Skin of body (tissue), 3 donors: ENCODE measurements at places on chromosomes 16 and 17. TPM values are rescaled to one million over a fixed set of nuclear protein-coding genes. Genes with fewer than 3 reads are reported as not detected.
A peak's percentile ranks its signal among the peaks of the same experiment; 100 is the strongest.

DNA sequence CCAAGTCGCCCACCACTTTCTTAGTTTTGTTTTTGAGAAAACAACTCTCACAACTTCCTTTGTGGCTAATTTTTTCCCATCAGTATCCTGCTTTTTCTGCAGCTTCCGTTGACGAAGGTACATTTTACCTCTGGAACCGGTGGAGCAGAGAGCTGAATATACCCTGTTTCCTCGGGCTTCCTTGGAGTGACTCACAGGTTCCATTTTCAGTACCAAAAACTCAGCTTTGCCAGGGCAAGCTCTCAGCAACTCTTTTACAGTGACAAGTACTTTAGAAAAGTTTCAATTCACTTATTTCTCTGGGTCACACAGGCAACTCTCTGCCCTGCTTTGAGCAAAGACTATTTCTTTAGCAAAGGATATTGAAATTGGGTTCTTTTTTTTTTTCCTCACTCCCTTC, 318.9 kb downstream of the SNX29 start:
- DNase-seq = no peak

- no peak for DNase-seq
Observed at GRCh38 chr17:7281953-7282751, 634 bp downstream of the SLC2A4 start.

DNA sequence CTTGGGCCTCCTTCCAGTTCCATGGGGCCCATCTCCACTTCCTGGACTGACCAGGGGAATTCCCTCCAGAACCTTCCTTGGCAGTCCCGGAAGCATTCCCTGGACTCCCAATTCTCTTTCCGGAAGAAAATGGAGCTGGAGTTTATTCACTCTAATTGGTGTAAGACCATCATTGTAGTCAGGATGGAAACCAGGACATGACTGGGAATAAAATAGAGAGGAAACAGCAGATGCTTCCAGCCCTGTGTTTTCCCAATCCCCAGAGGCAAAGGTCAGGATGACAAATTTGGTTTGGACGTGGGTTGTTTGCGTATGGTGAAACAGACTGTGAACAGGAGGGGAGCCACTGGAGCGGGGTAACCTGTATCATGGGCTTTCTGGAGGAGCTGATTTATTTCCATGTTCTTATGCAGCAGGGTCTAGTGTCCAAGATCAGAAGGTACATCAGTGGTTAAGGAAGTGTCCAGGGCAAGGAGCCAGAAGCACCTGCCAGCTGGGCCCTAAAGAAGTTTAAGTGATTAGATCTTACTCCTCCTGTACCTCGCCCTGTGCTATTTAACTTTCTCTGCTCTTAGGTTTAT, 8.5 kb upstream of the LONP2 start:
- no peak for DNase-seq

GRCh38 chr16:4283939-4284338, 11.1 kb upstream of the TFAP4 start:
- no peak for DNase-seq

DNA sequence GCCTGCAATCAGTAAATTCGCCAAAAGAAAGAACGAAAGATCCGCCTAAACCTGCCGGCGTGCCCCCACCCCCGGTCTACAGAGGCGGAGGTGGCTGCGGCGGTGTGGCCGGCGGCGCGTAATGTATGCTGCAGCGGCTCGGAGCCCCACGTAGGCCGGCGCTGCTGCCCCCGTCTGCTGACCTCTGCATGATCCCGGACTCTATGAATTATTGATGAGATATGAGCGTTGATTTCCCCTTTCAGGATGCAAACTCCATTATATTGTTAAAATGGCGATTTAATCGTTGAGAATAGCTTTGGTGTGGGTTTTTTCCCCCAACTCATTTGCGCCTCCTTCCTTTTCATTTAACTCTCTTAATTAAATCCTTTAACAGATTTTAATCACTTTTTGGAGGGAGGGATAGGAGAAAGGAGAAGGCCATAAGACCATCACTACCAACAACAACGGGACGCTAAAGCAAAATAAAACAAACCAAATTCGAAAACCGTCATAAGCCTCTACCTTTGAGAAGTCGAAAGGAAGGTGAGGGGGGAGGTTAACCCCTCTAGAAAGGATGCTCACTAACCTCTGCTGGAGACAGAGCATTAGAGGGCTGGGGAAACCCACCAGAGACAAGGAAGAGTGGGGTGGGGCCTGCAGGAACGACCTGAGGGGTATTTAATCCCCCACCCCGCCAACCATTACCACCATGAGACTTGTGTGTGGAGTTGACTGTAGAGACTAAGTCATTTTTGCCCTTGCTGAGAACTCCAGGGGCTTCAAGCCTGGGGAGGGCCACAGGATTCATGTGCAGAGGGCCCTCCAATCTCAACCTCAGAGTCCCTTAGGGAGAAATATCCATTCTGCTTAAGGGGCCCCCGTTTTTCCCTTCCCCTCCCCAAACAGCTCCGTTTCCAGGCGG, 3.4 kb downstream of the HOXB3 start:
- no peak for DNase-seq

- no peak for DNase-seq
Observed at GRCh38 chr17:30422171-30422570, 43.4 kb downstream of the CPD start.

DNA sequence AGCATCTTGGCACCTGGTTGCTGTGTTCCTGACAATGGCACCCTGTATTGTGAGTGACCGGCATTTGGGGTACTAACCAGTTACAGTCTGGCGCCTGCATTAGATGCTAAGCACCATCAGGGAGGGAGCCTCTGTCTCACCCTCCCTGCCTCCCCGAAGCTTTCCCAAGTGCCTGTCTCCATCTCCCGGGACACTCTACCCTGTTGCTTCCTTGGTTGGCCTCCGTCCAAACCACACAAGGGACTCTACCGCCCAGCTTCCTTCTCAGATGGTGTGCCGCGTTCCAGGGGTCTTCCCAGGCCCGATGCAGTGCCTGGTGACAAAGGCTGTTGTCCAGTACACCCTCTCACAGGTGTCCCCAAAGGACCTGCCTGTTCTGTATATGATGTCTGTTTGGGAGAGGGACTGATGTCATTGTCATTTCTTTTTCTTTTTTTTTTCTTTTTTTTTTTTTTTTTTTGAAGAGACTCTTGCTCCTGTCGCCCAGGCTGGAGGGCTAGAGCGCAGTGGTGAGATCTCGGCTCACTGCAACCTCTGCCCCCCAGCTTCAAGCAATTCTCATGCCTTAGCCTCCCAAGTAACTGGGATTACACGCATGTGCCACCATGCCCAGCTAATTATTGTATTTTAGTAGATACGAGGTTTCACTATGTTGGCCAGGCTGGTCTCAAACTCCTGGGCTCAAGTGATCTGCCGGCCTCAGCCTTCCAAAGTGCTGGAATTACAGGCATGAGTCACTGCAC, 6.7 kb downstream of the SNN start:
- DNase-seq = no peak

GRCh38 chr17:81049372-81049911, 14.5 kb downstream of the BAIAP2 start:
- no peak for DNase-seq

- DNase-seq = no peak
Observed at GRCh38 chr17:49555495-49556222, 20.0 kb upstream of the NXPH3 start.

- no peak for DNase-seq
Observed at GRCh38 chr17:76986365-76986764, 118.2 kb downstream of the MGAT5B start.

DNA sequence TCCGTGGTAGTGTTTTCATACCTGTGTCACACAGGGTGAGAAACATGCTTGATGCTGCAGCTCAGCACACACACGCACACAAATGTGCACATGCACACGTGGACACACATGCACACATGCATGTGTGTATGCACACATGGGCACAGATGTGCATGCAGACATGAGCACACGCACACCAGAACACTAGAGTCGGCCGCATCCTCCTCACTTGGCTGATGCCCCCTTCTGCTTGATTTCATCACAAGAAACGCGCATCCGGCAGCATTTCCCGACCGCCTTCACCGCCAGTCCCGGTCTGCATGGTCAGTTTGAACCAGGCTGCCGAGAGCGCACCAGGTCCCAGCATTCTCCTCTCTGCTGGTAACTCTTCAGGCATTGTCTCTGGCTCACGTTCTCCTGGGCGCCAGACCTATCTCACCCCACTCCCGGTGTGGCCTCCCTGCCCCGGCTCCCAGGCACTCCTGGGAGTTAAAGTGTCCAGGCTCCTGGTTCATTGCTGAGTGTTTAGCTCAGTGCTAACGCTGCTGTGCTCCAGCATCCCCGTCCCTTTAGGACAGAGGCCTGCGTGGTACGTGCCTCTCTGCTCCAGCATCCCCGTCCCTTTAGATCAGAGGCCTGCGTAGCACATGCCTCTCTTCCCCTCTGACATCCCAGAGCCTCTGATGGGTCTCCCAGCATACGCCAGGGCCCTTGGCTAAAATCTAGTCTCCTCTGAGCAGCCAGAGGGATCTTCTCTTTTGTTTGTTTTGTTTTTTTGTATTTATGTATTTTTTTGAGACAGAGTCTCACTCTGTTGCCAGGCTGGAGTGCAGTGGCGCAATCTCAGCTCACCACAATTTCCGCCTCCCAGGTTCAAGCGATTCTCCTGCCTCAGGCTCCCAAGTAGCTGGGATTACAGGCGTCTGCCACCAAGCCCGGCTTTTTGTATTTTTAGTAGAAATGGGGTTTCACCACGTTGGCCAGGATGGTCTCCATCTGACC, 16.0 kb downstream of the BAIAP2 start:
- DNase-seq = no peak

DNA sequence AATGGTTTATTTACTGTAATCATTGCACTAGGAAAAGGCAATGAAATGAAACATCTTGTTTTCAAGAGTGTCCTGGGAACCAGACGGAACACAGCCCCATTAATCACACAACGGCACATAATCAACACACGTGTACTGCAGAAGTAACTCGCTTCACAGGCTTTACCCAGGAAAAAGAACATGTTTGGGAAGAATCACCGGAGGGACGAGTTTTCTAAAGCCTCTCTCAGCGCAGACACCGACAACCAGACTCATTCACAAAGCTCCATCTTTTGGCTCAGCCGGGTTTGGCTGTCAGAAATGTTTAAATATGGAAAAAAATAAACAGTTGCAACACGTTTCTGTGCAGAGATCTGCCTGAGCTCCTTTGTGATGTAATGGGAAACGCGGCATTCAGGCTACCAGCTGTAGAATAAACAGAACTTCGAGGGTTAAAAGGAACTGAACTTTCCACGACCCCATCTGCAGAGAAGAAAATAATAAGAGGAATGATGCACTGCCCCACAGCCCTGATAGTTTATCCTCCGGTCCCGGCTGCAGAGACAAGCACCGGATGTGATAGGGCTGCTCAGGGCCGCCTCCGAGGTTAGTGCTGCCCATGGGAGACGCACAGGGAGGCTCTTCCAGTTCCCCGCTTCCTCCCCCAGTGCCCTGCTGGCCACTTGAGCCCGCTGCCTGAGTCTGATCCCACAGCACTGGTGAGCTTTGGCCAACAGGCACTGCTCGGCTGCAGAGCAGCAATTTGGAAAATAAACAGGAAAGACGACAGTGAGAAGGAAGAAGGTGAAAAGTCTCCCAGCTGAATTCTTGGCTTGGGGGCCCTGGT, 119.8 kb downstream of the HIC1 start:
- peak; percentile 97 for DNase-seq

GRCh38 chr17:72219137-72219823, 98.5 kb downstream of the SOX9 start:
- no peak for DNase-seq

DNA sequence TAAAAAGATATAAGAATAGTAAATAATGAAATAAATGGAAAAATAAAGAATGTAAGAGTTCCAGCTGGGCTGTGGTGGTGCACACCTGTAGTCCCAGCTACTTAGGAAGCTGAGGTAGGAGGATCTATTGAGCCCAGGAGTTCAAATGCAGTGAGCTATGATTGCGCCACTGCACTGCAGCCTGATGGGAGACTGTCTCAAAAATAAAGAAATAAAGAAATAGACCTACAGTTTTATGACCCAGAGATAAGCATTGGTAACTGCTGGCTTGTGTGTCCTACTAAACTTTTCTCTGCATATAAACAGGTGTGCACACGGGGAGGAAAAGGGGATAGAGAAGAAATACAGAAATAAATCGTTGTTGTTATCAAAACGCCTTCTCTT, 7.8 kb upstream of the PDP2 start:
- no peak for DNase-seq

- no peak for DNase-seq
Observed at GRCh38 chr16:50036426-50036825, 11.4 kb downstream of the CNEP1R1 start.

DNA sequence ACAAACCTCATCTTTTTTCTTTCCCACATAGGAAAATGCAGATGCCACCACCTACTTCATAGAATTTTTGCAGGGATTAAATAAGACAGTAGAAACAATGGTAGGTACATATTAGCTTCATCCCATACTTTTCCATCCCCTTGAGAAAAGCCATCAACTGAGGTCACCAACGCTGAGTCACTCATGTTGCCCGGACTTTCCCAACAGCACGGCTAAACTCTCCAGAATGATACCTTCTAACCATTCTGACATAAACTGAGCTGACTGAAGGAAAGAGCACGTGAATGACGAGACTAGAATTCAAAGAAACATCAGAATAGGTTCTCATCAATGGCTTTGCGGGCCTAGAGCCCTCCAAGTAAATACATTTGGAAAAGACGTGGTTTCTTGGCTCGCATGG, 146.0 kb upstream of the RCVRN start:
- DNase-seq = no peak

Gene MYBBP1A
- 30.2 TPM for total RNA-seq

Gene C16orf54
- 0.99 TPM for total RNA-seq

Gene PPY
- total RNA-seq = not detected
